Activated CD4-positive, alpha-beta T cell treated with anti-CD3 and anti-CD28 coated beads, Interleukin-10, Interleukin-2, amounts not matched to agents 100 ng/mL and 50 ng/mL, durations not matched to agents 16 hours and 8 hours (primary cell): ENCODE measurements at places on chromosomes 11 and 22.

GRCh38 chr22:24521791-24522245 lies 26.7 kb downstream of the UPB1 start:
- DNase-seq = peak; percentile 74

DNA sequence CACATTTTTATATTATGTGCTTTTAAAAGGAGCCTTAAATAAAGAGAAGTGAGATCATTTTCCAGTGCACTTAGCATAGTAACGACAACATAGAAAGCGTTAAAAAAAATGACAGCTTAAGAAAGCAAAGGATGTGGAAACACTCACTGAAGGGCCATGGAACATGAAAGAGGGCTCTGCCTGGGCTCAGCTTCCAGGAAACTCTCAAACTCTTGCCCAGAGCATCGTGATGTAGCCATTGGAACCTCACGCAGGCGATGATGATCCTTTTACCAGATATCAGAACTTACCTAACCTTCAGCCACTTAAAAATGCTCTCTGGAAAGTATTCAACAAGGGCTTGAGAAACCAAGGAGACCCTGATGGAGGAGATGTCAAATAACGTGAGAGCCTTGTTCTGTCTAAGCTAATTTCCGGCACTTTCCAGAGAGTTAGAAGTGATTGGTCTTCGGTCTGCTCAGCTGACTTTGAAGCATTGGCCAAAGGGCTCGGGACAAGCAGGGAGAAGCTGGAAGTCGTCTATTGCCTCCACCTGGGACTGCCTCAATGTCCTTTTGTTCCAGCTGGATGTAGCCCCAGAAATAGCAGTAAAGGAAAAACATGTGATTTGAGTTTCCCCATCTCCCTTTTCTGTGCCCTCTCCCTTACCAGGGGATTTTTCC lies 21.5 kb upstream of the ETS1 start:
- DNase-seq = no peak

GRCh38 chr11:71321433-71322191 lies 69.2 kb upstream of the SHANK2 start:
- DNase-seq = no peak

DNA sequence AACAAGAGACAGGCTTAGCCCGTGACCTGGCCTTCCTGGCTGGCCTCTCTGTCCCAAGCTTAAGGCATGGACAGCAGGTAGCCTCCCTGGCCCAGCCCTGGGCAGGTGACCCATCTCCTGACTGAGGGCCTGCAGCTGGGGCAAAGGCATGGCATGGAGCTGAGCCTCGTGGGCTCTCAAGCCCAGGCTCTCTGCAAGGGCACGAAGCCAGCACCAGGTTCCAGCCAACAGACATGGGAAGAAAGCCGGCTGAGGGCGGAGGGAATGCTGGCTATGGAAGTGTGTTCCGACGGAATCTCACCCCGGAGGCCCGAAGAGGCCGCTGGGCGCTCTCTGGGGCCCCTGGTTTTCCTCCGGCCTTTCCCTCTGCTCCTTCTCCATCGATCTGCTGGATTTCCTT lies 12.9 kb downstream of the DNAL4 start:
- no peak for DNase-seq

DNA sequence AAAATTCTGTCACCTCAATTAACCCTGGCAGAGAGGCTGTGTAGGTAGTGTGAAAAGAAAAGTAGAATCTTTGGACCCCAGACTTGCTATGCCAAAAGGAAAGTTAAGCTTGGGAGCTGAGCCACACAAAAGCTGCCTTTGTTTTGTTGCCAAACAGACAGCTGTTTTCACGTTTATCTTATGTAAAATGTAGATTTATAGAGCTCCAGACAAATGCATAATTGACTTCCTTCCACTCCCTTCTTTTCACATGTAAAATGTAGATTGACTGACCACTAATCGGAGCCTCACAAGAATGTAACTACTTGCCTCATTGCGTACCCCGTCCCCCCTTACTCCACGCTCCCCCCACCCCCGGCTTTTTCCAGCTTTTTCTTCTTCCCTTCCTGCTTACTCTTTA lies 2302.2 kb upstream of the RAG2 start:
- DNase-seq = no peak

DNA sequence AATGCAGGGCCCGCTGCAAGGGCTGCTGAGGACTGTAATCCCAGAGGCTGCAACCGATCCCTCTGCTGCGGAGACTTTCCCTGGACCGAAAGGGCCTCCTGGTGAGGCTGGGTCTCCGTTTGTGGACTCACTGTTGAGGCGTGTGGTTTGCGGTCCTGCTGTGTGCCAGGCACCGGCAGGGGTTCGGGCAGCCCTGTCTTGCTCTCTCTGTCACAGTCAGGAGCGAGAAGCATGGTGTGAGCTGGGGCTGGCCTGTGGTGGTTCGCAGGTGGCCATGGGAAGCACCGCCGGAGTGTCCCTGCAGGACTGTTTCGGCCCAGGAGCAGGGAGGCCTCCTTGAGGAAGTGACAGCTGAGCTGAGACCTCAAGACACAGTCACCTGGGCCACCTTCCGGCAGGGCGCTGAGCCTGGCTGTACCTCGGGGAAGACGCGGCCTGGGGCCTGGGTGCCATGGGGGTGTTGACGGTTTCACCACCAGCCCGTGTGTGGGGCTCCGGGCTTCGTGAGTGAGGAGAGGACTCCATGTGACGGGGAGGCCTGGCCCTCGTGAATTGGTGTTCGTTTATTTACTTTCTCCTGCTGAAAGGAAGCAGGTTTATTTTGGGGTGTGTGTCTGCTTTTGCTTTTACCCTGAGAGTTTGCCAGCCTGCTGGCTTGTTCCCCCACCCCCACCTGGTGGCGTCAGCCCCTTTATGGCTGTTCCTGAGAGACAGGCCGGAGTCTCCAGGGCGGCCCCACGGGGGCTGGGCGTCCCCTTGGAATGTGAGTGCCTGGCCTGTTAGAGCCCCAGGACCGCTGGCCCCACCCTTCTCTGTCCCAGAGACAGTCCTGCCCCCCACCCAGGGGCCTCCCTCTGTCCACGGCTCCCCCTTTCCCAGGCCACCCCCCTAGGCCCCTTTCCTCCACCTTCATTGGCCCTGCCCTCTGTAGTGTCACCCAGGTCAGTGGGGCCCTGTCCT lies 122.5 kb downstream of the KCNQ1OT1 start:
- DNase-seq = no peak

DNA sequence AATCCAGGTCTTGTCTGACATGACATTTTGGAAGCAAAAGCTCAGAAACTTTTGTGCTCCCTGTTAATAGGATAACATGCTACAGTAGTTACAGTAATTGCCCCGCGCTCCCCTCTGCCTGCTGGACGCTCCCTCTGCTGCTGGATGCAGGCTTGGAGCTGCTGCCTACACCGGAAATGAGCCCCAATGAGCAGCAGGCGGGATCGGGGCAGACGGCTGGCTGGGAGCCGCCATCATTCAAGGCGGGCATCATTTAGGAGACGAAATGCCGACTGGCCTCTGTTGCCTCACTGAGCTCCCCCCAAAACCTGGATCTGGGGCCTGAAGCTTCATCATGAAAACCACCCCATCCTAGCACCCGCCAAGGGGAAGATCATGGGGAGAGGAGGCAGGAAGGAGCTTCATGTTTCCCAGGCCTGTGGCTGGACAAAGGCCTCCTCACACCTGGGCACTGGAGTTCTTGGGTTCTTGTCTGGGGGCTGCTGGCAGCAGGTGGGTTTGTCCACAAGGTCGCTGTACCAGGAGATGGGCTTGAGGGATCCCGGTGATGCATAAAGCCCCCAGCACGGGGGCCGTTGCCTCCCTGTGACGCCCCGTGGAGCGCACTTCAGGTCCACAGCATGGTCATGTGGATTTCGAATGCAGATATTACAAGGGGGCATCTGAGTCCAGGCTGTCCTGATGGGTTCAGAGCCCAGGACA lies 664.3 kb downstream of the BRD1 start:
- no peak for DNase-seq

GRCh38 chr11:124884340-124884739 lies 13.3 kb downstream of the ROBO4 start:
- DNase-seq = no peak

- DNase-seq = no peak
These were observed 216.1 kb downstream of the CASP12 start for GRCh38 chr11:104682206-104682605.

DNA sequence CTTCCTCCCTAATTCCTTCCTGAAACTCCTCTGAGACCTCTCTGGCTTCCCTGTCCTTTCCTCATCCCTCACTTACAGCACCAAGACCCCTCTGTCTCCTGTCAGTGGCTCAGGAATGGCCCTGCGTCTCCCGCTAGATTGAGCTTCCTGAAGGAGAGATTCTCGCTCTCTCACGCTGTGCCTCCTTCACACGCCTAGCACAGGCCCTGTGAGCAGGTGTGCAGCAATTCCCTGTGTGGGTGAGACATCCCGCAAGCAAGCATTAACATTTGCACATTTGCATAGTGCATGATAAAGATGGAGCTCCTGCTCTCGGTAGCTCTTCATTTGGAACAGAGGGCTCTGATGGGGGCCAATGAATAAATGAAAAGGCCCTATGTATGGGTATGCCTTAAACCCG lies 159.8 kb downstream of the ADAMTS15 start:
- no peak for DNase-seq

GRCh38 chr22:37690901-37691504 lies 4.9 kb downstream of the NOL12 start:
- DNase-seq = no peak

DNA sequence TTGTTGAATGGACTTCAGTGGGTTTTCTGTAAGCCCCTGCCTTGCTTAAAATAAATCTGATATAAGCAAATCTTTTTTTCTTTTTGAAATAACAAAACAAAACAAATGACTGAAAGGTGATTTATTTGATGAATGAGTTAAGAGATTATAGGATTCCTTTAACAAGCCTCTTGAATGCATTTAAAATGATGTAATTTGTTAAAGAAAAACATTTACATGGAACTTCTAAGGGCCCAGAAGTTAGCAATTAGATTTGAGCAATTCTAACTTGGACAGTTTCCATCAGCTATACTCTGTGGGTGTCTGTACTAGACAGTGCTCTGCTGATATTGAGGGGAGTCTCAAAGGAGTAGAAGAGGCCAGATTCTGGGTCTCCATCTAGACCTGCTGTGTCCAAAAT lies 143.5 kb upstream of the RAG2 start:
- no peak for DNase-seq

- DNase-seq = no peak
These were observed 930 bp downstream of the SCYL1 start for GRCh38 chr11:65525546-65526480.

- DNase-seq = no peak
These were observed 133.4 kb downstream of the DBX1 start for GRCh38 chr11:20026629-20027555.

DNA sequence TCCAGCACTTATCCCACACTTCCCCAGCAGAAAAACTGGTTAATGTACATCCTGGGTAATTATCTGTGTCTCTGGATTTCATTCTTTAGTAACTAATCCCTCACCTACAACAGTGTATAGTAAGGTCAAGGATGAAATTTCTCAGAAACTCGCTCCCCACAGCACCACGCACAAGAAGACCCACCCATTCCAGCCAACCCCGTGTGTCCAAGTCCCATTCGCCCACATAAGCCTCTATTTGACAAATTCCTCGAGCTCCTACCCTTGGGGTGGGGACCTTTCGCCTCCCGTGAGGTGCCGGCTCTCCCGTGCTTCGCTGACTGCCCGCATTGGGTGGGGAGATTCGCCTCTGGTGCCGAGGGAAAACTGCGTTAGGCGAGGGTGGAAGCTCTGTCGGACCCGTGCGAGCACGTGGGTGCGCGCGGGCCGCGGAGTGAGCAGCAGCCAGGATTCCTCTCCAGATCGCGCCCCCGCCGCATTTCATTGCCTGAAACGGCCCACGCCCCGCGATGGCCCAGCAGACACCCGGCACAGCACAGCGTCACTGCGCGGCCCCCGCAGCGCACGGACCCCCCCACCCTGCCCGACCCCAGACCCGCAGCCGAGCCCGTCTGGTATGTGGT lies 866 bp downstream of the EXPH5 start:
- peak; percentile 11 for DNase-seq

- no peak for DNase-seq
These were observed 29.1 kb downstream of the RTL6 start for GRCh38 chr22:44468973-44469372.

GRCh38 chr22:24310969-24311368 lies 40.3 kb downstream of the SPECC1L start:
- DNase-seq = no peak

DNA sequence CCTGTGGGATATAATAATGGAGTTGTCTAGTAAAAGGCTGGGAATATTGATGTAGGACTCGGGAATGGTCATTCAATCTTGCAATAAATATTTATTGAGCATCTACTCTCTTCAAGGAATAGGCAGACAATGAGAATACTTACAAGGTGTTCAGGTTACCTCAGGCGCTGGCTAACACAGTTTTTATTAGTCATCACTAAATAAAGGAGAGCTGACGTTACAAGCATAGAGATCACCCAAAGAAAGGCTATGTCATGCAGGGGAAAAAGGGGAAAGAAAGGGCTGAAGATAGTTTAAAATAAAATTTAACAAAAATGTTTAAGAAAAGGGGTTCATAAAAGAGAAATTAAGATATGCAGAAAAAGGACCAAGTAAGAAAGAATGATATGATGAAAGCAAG lies 15.8 kb upstream of the CTSC start:
- DNase-seq = no peak

DNA sequence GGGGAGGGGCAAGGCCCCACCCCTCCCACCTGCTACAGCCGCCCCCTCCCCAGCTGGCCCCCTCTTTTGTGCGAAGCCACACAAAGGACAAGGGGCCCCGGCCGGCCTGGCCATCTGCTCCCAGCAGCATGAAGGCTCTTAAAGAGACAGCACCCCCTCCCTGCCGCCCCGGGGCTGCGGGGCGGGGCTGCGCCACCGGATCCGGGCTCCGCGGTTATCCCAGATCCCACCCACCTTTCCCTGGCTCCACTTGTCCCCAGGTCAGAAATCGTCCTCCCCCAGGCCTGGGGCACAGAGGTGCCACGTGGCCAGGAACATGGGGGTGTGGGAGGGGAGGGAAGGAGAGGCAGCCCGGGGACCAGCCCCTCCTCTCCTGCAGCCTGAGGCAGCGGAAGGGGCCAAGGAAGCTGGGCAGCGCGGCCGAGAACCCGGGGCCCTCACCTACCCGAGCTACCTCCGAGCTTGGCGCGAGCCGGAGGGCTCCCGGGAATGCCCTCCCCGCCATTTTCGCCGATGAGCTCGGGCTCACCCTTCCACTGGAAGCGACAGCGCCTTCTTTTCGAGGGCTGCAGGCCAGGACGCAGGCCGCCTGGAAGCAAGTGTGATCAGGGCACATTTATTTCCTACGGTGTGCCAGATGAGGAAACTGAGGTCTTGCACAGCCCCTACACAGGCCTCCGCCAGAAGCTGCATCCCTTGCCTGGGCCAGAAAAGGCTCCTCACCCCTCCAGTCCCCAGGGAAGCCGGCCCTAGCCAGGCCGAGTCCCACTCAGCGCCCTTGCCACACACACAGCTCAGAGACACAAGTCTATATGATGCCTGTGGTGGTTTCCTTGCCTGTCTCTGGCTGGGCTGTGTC lies 2.5 kb upstream of the RCOR2 start:
- no peak for DNase-seq
